Left renal cortex interstitium (tissue), 4 donors: ENCODE measurements at places on chromosomes 5 and 9.

DNA sequence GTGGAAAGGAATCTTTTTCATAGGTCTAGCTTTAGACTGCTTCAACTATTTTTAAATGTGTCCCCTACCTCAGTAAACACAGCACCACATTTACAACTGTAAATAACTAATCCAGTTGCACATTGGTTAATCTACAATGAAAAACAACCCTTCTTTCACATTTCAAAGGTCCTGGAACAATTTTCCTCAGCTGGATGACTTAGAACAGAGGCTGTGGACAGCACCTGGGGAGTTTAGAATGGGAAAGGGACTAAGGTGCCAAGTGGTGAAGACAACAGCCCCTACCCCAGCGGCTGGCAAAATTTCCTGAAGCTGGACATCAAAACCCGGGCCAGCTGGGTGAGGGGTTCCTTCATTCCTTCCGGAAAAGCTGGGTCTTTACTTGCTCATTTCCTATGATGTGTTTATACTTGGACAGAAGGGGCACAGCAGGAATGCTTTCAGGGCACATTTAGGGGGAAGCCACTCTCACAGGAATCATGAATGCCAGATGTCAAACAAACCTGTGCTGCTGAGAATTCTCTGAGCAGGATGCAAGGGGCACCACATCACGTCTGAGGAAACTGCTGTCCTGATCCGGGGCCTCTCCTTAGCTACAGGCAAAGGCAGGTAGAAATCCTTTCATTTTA lies 158.3 kb downstream of the NR2F1-AS1 start:
- DNase-seq: no peak

DNA sequence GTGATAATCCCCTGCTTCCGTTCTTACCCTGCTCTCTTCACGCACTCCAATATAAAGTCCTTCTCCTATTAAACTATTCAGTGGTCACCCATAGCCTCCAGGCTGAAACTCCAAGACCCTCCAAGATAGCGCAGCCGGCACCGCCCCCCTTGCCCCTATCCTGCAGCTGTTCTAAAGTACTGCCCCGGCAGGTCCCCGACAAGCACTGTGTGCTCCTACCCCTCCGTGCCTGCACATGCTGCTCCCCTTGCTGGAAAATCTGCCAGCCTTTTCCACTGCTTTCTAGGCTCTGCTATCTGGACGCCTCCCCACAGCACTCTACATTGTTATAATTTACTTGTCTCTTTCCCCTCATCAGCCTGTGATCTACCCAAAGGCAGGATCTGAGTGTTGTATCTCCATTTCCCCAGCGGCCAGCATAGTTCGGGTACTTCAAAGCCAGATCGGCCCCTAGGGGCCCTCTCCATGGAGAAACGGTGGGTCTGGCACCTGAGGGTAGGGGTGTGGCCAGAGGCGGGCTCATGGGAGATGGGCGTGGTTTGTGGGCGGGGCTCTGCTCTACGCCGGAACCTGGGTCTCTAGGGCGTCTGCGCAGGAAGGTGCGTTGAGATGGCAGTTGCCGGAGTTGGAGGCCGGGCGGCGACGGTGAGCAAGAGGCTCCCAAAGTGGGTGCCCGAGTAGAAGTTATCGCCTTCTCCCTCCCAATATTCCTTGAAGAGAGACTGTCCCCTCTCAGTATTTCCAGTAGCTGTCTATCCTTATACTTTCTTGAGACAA lies 83.5 kb upstream of the RUSC2 start:
- DNase-seq: no peak

DNA sequence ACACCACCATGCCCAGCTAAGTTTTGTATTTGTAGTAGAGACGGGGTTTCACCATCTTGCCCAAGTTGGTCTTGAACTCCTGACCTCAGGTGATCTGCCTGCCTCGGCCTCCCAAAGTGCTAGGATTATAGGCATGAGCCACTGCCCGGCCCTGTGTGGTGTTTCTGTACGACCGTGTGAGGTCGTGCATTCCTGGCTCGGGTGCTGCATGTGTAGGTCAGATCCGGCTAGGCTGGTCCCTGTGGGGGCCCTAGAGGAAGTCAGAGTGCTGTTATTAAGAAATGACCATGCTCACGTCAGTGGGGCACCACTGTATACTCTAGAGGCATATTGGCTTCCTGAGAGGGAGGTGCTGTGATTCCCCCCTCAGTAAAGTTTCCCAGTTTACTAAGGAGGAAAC lies 13.7 kb downstream of the WNK2 start:
- DNase-seq: no peak

DNA sequence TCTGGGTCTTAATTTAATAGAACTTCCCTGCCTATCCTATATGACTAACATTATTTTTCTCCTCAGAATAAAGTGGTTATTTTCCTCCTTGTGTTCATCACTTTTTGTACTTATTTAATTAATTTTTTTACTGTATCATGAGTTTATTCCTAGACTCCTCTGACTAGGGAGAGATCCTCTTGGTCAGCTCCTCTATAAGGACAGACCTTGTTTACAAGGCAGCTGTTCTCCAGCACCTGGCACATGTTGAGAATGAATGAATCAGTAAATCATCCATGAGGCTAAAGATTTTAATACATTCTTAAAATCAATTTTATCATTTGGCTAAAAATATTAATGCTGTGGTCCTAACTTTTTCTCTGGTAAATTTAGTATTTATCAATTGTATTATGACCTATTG lies 139.8 kb downstream of the NUDT12 start:
- DNase-seq: no peak

- no peak for DNase-seq
Observed at GRCh38 chr9:20001058-20001457, 212.2 kb upstream of the SLC24A2 start.

GRCh38 chr5:168152660-168153059 lies 138.8 kb upstream of the WWC1 start:
- DNase-seq: no peak

DNA sequence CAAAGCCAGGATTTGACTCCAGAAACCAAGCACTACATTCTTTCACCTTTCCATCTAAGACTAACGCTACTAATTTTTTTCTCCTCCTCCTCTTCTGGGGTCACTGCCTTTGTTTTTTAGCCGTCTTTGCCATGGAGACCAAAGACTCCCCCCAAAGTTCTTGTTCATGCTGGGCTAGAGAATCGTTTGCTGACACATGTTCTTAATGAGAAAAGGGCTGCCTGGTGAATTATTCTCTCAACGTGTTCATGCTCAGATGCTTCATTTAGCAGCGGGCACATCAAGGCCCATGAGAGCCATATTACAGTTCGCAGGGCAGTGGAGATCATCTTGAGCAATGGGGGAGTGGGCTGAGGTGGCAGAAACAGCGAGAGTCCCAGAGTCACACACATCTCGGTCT lies 134.9 kb downstream of the SLIT3 start:
- no peak for DNase-seq

GRCh38 chr9:83027153-83027891 lies 35.6 kb downstream of the RASEF start:
- no peak for DNase-seq

GRCh38 chr5:97918620-97919019 lies 735.6 kb upstream of the RIOK2 start:
- DNase-seq: no peak

GRCh38 chr9:126531591-126531990 lies 82.1 kb upstream of the LMX1B start:
- DNase-seq: no peak

DNA sequence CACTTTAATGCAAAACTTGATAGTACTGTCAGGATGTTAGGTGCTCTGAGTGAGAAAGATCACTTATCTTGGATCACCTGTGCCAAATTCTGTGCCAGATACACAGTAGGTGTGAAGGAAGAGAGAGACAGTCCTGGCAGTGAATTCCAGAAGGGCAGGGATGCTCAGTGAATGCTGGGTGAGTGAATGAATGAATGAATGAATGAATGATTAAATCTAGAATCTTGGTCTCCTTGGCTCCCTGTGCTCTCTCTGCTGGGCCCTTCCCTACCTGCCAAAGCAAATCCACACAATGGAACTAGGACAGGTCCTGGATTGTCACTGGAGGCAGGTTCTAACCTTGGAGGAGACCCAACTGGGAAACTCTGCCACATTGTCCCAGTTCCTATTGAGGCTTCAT lies 117.5 kb upstream of the CXCL14 start:
- no peak for DNase-seq

DNA sequence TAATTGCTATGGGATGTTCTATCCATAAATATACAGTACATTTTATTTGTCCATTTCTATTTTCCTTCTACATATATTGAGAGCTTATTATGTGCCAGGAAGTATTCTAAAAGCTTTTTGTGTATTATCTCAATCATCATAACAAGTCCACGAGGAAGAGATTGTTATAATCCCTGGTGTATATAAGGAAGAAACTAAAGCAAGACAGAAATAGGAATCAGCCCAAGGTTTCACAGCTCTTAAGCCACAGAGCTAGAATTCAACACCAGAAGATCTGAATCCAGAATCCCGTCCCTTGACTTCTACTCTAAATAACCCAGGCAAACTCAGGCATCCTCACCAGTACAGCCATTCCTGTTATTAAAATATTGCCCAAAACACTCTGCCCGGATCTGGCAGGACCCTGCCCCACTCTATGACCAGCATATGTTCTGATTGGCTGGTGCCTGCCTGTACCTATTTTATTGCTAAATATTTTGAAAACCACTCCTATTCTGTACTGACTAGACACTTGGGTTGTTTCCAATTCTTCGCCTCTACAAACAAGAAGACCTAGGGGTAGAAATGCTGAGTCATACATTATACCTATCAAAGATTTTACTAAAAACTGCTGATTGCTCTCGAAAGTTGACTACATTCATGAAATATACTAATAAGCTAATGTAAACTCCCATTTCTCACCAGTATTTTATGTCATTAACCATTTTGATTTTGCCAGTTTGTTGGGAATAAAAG lies 297.4 kb downstream of the ENC1 start:
- DNase-seq: no peak

GRCh38 chr5:1315709-1316587 lies 21.1 kb upstream of the TERT start:
- DNase-seq: no peak

GRCh38 chr5:66985417-66985816 lies 211.2 kb downstream of the CD180 start:
- DNase-seq: no peak

DNA sequence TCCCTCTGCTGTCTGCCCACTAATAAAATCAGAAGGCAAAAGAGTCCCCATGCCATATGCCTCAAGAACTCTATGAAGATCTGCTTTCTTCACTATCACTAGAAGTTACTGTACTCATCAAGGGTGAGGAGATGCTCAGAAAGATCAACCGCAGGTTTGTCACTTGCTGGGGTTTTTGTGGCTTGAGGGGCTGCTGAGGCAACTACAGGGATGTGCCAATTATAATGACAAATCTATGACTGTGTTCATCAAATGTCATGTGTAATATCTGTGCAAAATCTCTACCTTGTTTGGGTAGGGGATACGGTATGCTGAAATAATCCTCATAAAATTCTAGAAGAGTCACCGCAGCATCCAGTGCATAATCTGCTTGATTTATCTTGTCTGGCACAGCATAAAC lies 13.0 kb downstream of the ERAP1 start:
- DNase-seq: no peak

DNA sequence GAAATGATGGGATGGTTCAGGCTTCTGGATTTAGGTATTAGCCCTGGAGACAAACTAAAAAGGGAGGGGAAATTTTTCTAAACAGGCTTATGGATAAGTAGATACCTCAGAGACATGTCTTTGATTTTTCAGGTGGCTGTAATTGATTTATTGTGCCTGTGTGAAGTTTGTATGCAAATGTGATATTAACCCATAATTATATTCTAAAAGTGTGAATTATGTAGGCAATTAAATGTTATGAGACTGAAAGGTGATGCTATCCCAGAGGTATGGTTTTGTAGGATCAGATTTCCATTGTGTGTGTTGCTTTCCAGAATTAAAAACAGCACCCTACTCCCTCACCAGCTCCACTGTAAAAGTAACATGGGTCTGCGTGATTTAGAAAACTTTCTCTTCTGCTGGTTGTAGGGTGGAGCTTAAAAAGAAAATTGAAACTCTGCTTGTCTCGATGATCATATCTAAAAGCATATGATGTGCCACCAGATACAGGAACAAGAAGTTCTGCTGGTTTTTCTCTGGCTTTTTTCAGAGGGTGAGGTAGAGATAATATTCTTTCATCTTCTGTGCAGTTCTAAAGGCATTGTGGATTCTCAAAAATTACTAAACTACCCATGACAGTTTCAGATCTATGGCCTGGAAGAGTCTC lies 71.8 kb upstream of the TAF11L2 start:
- no peak for DNase-seq
